ENCODE measurements at places on chromosomes 7 and 10.

DNA sequence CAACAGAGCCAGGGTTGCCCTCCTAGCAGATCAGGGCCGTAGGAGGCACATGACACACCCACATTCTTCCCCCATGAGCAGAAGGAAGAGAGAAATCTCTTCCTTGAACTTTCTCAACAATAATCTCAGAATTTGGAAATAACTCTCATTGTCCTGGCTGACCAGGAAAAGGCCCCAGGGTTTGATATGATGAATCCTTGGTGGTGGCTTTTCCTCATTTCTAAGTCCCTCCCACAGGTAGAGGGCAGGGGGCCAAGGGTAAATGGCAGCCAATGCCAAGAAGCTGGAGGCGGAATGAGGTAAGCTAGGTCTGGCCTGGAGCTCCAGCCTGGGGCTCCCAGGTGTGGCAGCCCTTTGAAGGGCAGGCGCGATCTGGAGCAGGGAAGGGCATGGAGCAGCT, 67.8 kb downstream of the GRB10 start:
- no peak for DNase-seq

DNA sequence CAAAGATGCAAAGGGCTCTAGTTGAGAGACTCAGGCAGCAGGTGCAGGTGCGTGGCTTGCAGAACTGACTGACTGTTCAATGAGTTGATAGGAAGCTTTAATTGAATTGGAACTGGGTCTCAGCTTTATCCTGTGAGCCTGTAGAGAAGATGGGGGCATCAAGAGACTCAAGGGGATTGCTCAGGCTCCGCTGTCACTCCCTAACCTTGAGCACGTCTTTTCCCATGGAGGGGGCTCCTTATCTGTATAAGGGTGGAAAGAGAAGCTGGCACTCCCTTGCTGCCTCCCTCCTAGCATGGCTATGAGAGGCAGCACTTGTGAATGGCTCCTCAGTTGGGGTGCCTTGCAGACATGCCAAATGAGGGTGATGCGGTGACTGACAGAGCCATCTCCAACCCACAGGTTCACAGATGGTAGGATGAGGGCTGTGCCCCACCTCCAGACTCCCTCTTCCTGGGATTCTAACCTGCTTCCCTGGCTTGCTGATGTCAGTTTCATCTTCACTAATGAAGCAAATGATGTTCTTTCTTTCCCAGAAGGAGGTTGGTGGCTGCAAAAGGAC, 12.4 kb upstream of the PLEKHA1 start:
- DNase-seq, result no peak

DNA sequence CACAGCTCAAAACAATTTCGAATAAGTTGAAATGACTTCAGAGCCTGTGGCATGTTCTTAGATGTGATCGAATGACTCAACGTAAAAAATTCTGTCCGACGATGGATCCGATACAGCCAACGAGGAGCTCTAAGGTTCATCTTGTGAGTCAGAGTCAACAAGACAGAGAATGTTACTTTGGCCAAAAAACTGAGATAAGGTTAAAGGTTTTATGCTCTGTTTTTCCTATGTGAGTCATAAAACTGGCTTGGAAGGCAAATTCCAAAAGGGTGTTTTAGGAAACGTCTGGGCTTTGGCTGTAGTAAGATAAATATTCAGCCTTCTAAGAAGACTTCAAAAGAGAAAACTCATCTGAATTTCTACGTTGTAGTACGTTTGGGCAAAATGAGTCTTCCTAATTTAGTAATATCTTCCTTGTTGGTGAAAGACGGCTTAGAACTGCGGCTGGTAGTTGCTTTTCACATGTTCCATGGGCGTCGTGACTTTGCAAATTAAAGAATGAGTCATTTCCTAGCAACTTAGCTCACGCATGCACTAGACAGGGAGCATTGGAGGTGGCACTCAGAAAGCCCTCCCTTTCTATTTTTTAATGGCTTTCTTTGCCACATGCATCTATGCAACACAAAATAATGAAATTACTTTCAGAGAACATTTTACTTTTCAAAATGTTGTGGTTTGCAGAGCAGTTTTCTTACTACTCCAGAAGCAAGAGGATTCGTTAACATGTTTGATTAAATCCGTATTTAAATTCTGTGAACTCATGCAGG, 28.2 kb downstream of the PFKP start:
- DNase-seq, result peak; percentile 81

DNA sequence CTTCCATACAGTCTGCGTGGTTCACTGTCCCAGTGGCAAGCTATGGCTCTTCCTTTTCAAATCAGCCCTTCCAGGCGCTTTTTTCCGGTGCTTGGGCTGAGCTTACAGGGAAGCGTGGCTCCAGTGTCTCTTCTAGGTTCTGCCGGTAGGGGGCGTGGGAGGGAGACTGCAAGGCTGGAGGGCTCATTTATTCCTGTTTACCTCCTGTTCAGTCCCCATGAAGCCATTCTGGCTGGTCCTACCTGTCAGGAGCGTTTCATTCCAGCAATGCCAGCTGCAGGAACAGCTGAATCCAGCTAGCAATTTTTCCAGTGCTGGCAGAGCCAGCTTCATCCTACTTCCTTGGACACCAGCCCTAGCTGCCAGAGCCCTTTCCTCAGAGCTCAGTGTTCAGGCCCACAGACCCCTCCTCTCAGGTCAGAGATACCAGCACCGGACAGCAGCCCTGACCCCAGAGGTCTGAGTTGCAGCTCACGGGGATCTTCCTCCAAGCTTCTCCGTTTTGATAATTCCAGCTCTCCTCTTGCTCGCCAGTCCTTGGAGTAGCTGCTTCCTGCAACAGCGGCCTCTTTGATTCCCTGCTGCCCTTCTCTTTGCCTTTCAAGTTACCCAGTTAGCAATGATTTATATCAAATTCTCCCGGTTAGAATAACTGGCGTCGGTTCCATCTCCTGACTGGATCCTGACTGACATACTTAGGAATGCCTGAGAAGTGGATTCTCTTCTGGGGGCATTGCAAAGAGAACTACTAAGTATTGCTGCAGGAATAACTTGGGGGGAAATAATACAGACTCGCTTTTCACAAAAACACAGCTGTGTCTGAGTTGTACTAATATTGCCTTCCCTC, 129.8 kb downstream of the FRMD4A start:
- peak; percentile 33 for DNase-seq

- DNase-seq, result no peak
These were observed 258.2 kb downstream of the SDK1 start for GRCh38 chr7:3559278-3559677.

GRCh38 chr7:43647673-43648472, 65.0 kb downstream of the STK17A start:
- DNase-seq, result no peak

GRCh38 chr10:70753026-70753663, 32.0 kb downstream of the TBATA start:
- no peak for DNase-seq

DNA sequence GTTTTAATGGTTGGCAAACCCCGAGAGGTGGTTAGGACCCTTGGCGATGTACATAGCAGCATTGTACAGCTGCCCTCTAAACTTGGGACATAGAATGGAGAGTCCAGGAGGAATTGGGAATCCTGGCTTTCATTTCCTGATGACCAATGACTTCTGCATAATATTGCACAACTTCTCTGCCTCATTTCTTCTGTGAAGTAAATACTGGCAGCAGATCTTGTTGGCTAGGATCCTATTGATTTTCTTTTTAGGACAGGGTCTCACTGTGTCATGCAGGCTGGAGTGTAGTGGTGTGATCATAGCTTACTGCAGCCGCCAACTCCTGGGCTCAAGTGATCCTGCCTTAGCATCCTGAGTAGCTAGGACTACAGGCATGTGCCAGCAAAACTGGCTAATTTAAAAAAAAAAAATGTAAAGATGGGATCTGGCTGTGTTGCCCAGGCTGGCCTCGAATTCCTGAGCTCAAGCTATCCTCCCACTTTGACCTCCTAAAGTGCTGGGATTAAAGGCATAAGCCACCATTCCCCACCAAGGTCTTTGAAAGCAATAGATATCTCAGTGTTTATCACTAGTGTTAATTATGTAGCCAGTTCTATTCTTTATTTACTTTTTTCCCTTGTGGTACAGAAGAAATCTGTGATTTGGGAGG, 58.1 kb downstream of the PODXL start:
- no peak for DNase-seq

DNA sequence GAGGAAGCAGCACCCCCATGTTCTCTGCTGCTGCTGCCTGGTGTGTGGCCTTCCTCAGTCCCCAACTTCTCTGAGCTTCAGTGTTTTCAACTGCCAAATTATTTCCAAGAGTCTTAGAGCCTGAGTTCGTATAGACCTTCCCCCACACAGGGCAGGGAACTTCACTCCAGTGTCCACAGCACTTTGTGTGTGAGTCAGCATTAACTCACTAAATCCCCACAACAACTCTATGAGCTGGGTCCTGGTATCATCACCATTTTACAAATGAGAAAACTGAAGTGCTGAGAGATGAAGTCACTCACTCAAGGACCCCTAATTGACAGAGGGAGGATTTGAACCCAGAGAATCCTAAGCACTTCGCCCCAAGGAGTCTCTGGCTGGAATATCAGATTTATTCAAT, 48.3 kb downstream of the ADCYAP1R1 start:
- DNase-seq, result no peak

GRCh38 chr7:112470194-112470593, 10.6 kb upstream of the LSMEM1 start:
- DNase-seq, result no peak

GRCh38 chr7:120856621-120857352, 1.2 kb downstream of the TSPAN12 start:
- peak; percentile 52 for DNase-seq

GRCh38 chr7:142301299-142301698, 43.4 kb upstream of the PRSS58 start:
- no peak for DNase-seq

DNA sequence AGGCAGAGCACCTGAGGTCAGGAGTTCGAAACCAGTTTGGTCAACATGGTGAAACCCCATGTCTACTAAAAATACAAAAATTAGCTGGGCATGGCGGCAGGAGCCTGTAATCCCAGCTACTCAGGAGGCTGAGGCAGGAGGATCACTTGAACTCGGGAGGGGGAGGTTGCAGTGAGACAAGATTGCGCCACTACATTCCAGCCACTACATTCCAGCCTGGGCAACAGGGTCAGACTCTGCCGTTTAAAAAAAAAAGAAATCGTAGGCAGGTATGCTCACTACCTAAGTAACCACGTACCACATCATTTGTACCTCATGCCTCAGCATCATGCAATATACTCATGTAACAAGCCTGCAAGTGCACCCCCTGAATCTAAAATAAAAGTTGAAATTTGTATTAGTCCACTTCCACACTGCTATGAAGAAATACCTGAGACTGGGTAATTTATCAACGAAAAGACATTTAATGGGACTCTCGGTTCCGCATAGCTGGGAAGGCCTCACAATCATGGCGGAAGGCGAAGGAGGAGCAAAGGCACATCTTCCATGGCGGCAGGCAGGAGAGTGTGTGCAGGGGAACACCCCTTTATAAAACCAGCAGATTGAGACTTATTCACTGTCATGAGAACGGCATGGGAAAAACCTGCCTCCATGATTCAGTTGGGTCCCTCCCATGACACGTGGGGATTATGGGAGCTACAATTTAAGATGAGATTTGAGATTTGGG, 8.1 kb upstream of the EIF4H start:
- DNase-seq, result no peak

DNA sequence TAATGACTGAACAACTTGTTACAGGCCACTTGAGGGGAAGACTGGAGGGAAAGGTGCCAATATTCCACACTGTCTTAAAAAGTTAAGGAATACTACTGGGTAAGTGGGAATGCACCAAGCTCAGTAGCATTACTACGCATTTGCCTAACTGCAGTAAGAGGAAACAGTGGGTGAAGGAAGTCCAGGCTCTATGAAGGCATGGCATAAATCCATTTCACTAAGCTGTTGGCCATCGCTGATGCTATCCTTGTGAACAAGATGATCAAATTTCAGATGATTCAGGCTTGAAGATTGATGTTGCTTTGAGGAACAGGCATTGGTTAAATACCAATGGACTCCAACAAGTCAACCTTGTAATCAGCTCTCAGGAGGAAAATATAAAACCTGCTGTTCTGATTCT, 44.2 kb upstream of the TES start:
- DNase-seq, result no peak

- DNase-seq, result no peak
These were observed 249.3 kb upstream of the TCERG1L start for GRCh38 chr10:131560706-131561355.

DNA sequence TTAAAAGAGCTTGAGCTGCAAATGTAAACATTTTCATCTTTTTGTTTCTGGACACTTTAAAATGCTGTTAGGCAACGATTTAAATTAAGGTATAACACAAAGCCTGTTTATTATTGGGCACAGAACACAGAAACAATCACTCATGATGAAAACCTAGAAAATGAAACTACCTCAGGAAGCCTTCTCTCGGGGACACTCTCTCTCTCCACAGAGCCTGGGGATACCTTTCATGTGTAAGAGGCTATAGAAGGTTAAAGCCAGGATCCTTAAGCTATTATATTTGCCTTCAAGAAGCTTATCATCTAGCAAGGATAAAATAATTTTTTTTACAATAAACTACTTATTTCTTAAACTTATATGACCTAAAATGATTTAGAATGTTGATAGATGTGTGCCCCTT, 194.1 kb downstream of the SKAP2 start:
- DNase-seq, result no peak

- no peak for DNase-seq
These were observed 833.8 kb downstream of the GRID1 start for GRCh38 chr10:85532773-85533172.

DNA sequence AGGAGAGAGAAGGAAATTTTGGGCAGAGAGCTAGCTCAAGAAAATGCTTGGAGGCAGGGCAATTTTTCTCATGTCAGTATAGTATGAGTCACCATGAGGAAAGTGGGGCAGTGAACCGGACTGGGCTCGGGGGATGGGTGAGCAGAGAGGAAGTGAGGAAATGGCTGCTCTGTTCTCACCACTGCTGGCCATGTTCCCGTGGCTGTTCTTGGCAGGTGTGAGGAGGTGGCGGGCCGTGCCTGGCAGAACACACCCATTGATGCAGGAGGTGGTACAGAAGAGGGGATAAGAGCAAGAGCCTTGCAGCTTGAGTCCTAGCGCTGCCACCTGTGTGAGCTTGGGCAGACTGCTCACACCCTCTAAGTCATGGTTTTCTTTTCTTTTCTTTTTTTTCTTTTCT, 304.4 kb upstream of the LYZL1 start:
- peak; percentile 70 for DNase-seq

- DNase-seq, result no peak
These were observed 271.6 kb downstream of the ELFN1 start for GRCh38 chr7:1941464-1942242.

DNA sequence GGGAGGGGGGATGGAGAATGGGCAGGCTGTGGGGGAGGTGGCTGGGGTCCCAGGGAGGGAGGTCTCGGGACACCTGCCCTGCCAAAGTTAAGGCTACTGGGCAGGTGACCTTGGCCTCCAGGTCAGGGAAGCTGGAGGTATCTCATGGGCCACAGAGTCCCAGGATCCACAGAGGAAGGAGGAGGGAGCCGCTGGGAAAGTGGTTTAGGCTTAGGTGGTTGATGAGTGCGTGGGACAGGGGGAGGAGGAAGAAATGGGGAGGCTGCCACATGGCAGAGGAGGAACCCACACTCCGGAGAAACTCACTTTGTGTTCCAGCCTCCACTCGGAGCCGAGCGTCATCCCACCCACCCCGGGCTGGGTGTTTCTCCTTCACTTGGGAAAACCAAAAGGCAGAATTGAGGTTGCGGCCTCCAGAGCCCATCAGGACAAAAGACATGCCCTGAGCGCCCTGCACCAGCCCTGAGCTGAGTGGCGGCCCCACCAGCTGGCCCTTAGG, 46.1 kb downstream of the ASB13 start:
- no peak for DNase-seq

- DNase-seq, result no peak
These were observed 132.1 kb downstream of the EGFR start for GRCh38 chr7:55150709-55151451.

All from K562 (cell line).